ENCODE measurements at places on chromosomes 1 and 21.
A peak's percentile ranks its signal among the peaks of the same experiment; 100 is the strongest.

GRCh38 chr1:86515597-86515996 lies 31.3 kb upstream of the CLCA4 start:
- no peak for DNase-seq

DNA sequence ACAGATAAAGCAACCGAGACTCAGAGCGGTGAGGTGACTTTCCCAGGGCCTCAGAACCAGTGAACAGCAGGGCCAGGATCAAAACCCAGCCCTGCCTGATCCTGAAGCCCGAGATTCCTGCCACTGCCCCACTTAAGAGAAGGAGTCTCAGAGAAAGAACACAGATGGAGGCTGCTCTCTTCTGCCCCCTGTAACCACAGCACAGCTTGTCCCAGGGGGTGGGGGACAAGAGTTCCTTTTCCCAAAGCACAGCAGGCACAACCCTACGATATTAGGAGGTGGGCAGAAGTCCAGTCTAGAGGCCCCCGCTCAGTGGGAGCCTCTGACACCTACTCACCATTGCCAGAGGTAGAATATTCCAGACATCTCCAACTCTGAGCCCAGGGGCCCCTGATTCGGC lies 24.0 kb upstream of the VWA5B1 start:
- DNase-seq, result no peak

GRCh38 chr1:81733480-81733879 lies 67.3 kb upstream of the ADGRL2 start:
- DNase-seq, result no peak

GRCh38 chr1:67711855-67712212 lies 26.8 kb downstream of the GADD45A start:
- DNase-seq, result no peak

GRCh38 chr1:64231654-64232053 lies 28.2 kb downstream of the UBE2U start:
- DNase-seq, result no peak

GRCh38 chr1:167659450-167659849 lies 29.4 kb downstream of the RCSD1 start:
- no peak for DNase-seq

- DNase-seq, result no peak
Observed at GRCh38 chr21:32523988-32524719, 61.2 kb downstream of the TCP10L start.

DNA sequence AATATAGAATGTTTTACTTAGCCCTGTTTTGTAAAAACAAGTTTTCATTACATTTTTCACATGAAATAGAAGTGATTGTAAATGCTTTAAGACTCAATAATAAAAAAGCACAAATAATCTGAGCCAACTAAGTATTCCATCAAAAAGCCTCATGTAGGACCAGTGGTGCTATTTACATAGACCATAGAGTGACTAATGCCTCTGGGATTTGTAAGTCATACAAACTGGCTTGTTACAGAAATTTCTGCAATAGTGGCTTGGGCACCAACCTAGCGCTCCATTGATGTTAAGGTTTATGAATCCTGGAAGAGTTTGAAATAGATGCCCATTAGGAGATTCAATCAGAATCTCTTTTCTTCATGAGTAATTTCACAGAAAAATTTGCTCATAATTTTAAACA lies 31.9 kb downstream of the ZMYM1 start:
- DNase-seq, result no peak

GRCh38 chr21:41054018-41054578 lies 113.9 kb upstream of the BACE2 start:
- no peak for DNase-seq

- no peak for DNase-seq
Observed at GRCh38 chr1:181493885-181494284, 10.6 kb downstream of the CACNA1E start.

DNA sequence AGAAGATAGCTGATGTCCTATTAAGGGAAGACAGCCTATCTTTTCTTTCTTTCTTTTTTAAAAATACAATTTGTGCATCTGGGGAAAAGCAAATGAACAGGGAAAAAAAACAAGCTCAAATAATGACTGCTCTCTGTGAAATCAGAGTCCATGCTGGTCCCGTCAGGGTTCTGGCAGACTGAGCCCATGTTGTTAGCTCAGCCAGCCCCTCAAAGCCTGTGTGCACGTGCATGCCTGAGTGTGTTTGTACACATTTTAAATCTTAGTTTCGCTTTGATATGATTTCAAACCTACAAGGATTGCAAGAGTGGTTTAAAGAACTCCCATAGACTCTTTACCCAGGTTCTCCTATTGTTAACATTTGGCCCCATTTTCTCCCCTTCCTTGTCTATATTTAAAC lies 231.8 kb upstream of the GREM2 start:
- DNase-seq, result no peak

- no peak for DNase-seq
Observed at GRCh38 chr1:110979154-110979553, 15.4 kb upstream of the LRIF1 start.

GRCh38 chr1:98322086-98322485 lies 339.4 kb upstream of the SNX7 start:
- no peak for DNase-seq

- DNase-seq, result peak; percentile 52
Observed at GRCh38 chr1:6245869-6246496, 2.0 kb downstream of the HES3 start.

GRCh38 chr1:30888391-30888790 lies 20.2 kb downstream of the SDC3 start:
- DNase-seq, result no peak

GRCh38 chr1:171984850-171985485 lies 143.7 kb downstream of the DNM3 start:
- no peak for DNase-seq

GRCh38 chr1:248825136-248825535 lies 579 bp downstream of the SH3BP5L start:
- no peak for DNase-seq

Data from NCI-H187 (cell line).